ENCODE measurements at places on chromosomes 5 and 9.

GRCh38 chr5:23437011-23437410 is 70.4 kb upstream of the PRDM9 start:
- DNase-seq: no peak

GRCh38 chr5:43357067-43357466 is 43.9 kb upstream of the HMGCS1 start:
- no peak for DNase-seq

GRCh38 chr5:138504799-138505198 is 38.2 kb downstream of the ETF1 start:
- DNase-seq: no peak

DNA sequence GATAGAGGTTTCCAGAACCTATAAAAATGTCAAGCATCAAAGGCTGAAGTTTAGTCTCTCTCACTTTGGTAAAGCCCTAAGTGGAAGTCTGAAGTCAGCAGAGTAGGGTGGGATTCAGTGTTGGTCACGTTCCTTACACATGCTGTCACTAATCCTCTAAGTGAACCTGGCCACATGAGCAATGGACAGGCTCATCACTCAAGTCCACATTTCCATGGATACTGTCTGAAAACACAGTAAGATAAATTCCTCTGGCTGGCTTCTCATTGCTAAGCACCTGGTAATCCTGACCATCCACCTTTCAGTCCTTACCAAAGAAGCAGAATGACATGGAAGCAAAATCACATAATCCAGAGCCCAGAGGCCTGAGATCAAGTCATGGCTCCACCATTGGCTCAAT is 43.8 kb downstream of the GNA14 start:
- DNase-seq: no peak

GRCh38 chr9:119662329-119662728 is 293.1 kb upstream of the BRINP1 start:
- DNase-seq: no peak

Measured in NCI-H460 (cell line).